Hair follicular keratinocyte (primary cell): ENCODE measurements at places on chromosomes 4 and X. TPM values are rescaled to one million over a fixed set of nuclear protein-coding genes. Genes with fewer than 3 reads are reported as not detected.

Gene C4orf50
- not detected in 2 replicates for total RNA-seq

Gene SHROOM3
- total RNA-seq = 15.1 and 15.6 TPM in 2 replicates

Gene KCND1
- total RNA-seq = 0.23 and 0.47 TPM in 2 replicates

Gene WNK3
- 0.31 and 0.53 TPM in 2 replicates for total RNA-seq

Gene SORBS2
- total RNA-seq = 1.2 and 1.8 TPM in 2 replicates

Gene RNF150
- 0.08 and 0.30 TPM in 2 replicates for total RNA-seq

Gene SPANXA2
- total RNA-seq = not detected in 2 replicates

Gene FGFR3
- total RNA-seq = 41.6 and 43.7 TPM in 2 replicates

Gene DGAT2L6
- total RNA-seq = not detected in 2 replicates

Gene DMD
- total RNA-seq = 8.9 and 10.9 TPM in 2 replicates

Gene CENPVL3
- 0.08 TPM in 1 of 2 replicates, not detected in the other for total RNA-seq

Gene CITED1
- not detected in 2 replicates for total RNA-seq

Gene MAGEA11
- total RNA-seq = not detected in 2 replicates

Gene ENPP6
- total RNA-seq = not detected in 2 replicates

Gene MAGEB1
- not detected in 2 replicates for total RNA-seq

Gene CCDC110
- total RNA-seq = not detected in 2 replicates

Gene TENM3
- 9.8 and 16.1 TPM in 2 replicates for total RNA-seq

Gene GAB3
- 0.11 and 0.31 TPM in 2 replicates for total RNA-seq

Gene NSDHL
- total RNA-seq = 32.7 and 44.9 TPM in 2 replicates

Gene GLRA2
- not detected in 2 replicates for total RNA-seq

Gene UGT2B17
- total RNA-seq = not detected in 2 replicates

Gene PPP1R2C
- total RNA-seq = not detected in 2 replicates

Gene SMAD1
- total RNA-seq = 26.8 and 33.0 TPM in 2 replicates

Gene SAGE1
- not detected in 2 replicates for total RNA-seq

Gene SMIM43
- not detected in 2 replicates for total RNA-seq

Gene POF1B
- 3.2 and 9.1 TPM in 2 replicates for total RNA-seq

Gene CRMP1
- not detected in 2 replicates for total RNA-seq

Gene PHOX2B
- not detected in 2 replicates for total RNA-seq

Gene REPS2
- total RNA-seq = 0.38 and 1.8 TPM in 2 replicates

Gene EMCN
- total RNA-seq = not detected in 2 replicates

Gene TBX22
- total RNA-seq = not detected in 2 replicates

Gene CXCL8
- 11.3 and 15.8 TPM in 2 replicates for total RNA-seq

Gene NLGN4X
- total RNA-seq = 0.08 TPM in 1 of 2 replicates, not detected in the other

Gene UGT2A1
- not detected in 2 replicates for total RNA-seq

Gene SYAP1
- 13.9 and 19.3 TPM in 2 replicates for total RNA-seq

Gene TMEM255A
- total RNA-seq = not detected in 2 replicates

Gene UGT2B11
- not detected in 2 replicates for total RNA-seq

Gene ASMT
- total RNA-seq = not detected in 2 replicates

Gene CLCN4
- total RNA-seq = 0.11 and 0.39 TPM in 2 replicates

Gene ASIC5
- not detected in 2 replicates for total RNA-seq

Gene LRP2BP
- 0.08 and 0.31 TPM in 2 replicates for total RNA-seq

Gene RBMXL3
- total RNA-seq = not detected in 2 replicates
